ENCODE measurements at places on chromosomes 3 and 15. TPM values are rescaled to one million over a fixed set of nuclear protein-coding genes. Genes with fewer than 3 reads are reported as not detected.

Gene IREB2
- polyA plus RNA-seq = 86.9 TPM

Gene BFSP2
- 0.33 TPM for polyA plus RNA-seq

Gene PRR20G
- polyA plus RNA-seq = not detected

Gene LZTFL1
- polyA plus RNA-seq = 69.8 TPM

Gene SH2D7
- polyA plus RNA-seq = 0.98 TPM

Gene SERPINI1
- 39.9 TPM for polyA plus RNA-seq

Gene ERICH6
- polyA plus RNA-seq = 1.0 TPM

Gene CADPS
- polyA plus RNA-seq = 5.0 TPM

Gene RTP1
- polyA plus RNA-seq = not detected

Gene SLC28A2
- polyA plus RNA-seq = 1.0 TPM

Gene CLSTN2
- 2.0 TPM for polyA plus RNA-seq

Gene MUSTN1
- polyA plus RNA-seq = 0.38 TPM

Gene SGO1
- polyA plus RNA-seq = 14.1 TPM

Gene FBXL22
- 1.7 TPM for polyA plus RNA-seq
